ELR (cell line): ENCODE measurements at places on chromosomes 7 and 10.

DNA sequence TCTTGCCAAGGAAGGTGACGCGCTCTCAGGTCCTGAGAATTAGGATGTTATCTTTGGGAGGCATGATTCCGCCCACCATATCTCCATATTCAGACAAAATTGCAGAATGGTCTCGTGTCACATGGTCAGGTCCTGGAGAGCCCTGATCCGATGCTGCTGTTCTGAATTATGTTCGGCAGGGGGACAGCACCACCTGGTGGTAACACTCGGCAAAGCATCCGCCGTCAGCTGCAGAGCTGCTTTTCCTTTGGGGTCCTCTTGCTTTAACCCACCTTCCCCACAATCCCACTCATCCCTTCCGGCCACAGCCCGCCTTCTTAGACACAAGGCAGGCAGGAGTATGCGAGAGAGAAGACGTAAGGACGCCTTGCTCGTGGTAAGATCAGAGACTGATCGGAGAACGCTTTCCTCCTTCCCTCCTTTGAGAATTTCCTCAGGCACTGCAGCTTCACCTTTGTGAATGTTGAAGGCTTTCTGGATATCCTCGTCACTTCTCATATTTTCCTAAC lies 327.8 kb upstream of the C7orf33 start:
- DNase-seq, result peak; percentile 46

DNA sequence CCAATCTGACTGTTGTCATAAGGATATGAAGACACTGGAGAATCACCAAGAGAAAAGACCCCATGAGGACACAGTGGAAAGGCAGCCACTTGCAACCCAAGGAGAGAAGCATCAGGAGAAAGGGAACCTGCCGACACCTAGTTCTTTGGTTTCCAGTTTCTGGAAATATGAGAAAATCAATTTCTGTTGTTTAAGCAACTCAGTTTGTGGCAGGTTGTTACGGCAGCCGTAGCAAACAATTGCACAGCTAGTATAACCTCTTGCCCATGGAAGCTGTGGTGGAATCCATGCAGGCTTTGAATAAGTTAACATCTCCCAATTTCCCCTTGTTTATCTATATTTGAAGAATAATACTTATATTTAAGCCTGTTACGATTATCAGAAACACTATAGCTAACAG lies 1103.0 kb upstream of the PHF14 start:
- DNase-seq, result no peak

GRCh38 chr7:138768241-138768640 lies 29.6 kb upstream of the TMEM213 start:
- no peak for DNase-seq

DNA sequence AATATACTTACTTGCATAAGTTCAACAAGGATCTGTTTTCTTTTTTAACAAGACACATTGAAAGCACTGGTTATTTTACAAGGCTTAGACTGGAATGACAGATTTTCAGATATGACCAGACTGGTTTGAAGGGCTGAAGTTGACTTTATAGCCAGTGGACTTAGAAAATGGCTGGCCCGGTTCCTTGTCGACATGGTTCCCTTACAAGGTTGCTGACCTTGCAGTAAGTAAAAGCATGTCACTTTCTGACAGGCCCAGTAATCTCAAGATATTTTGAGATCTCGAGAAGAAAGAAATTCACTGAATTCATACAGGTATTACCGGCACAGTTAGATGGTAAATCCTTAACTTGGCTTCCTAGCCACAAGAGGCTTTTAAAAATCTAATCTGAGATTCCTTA lies 136.5 kb downstream of the COBL start:
- no peak for DNase-seq

DNA sequence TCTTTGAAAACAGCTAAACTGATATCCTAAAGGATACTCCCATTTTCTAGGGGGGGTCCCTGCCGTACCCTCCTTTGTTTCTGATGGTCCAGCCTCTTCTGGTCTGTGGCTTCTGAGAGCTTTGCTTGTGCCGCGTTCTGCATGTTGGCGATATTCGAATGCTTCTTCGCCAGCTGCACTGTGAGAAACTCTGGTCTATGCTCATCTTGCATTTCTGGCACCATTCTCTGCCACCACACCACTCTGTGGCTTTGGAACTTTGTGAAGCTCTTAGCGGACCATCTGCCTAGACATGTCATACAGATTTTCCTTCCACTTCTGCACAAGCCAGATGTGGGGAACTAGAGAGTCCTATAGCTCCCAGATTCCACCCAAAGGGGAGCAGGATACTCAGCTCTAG lies 197.2 kb downstream of the REEP3 start:
- DNase-seq, result no peak

GRCh38 chr7:95373323-95373722 lies 22.9 kb downstream of the PON3 start:
- no peak for DNase-seq

- DNase-seq, result no peak
Measured at GRCh38 chr7:2510909-2511768, 8.4 kb upstream of the LFNG start.

GRCh38 chr7:128835790-128836641 lies 5.8 kb downstream of the FLNC start:
- no peak for DNase-seq

DNA sequence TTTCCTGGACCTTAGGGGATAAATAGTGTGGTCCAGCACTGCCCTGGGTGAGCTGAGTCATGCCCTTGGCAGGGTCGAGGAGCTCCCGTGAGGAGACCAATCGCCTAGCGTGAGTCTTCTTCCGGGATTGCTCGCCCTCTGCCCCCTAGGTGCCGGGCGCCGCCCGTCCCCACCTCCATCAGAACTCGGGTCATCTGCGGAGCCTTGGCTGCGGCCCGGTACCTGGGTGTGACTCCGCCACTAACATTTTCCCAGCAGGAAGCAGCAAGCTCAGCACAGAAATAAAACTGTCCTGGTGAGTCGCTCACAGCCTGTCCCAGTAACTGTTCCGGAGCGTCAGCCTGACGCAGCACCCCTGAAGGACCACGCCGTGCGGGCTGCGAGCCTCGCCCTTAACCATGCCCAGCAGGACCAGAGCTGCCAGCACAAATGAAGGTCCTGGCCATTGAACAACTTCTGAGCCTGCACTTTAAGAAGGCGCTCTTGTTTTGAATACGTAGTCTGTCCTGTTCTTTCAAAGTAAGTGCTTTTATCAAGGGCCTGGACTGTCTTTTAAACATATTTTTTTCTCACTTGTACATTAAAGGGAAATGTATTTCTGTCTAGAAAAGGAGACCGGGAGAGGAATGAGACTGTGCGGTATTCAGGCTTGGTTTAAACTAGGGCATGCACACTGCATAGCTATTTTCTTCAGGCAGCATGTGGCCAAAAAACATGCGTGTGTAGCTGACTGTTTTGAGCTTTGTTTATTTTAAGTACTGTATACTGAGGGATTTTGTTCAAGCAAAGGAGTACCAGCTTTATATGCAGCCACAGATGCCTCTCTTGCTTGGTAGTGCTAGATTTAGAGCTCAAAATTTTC lies 136.7 kb downstream of the HECW1 start:
- DNase-seq, result peak; percentile 90

DNA sequence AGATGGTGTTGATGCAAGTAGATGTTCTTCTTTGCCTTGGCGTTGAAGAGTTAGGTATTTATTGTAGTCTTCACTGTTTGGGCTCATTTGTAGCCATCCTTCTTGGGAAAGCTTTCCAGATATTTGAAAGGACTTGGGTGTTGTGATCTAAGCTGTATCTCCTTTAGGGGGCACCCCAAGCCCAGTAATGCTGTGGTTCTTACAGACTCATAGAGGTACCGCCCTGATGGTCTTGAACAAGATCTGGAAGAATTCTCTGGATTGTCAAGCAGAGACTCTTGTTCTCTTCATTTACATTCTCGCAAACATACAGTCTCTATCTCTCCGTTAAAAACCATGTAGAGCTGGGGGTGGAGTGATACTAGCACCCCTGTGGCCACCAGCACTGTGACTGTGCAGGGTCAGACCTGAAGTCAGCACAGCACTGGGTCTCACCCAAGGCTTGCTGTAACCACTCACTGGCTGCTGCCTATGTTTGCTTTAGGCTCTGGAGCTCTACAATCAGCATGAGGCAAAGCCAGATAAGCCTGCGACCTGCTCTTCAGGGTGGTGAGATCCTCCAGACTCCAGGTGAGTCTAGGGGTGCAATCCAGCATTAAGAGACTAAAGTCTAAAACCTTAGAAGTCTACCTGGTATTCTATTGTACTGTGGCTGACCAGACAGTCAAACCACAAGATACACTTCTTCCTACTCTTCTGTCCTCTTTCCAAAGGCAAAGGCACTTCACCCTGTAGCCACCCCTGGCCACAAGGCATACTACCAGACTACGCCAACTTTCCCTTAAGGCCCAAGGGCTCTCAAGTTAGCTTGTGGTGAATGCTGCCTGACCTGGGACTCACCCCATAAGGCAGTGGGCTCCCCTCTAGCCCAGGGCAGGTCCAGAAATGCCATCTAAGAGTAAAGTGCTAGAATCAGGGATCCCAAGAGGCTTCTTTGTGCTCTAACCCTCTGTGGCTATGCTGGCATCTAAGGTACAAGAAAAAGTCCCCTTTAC lies 209.7 kb upstream of the TMEM196 start:
- peak; percentile 71 for DNase-seq

- DNase-seq, result no peak
Measured at GRCh38 chr10:1029838-1030237, 4.2 kb upstream of the IDI2 start.

DNA sequence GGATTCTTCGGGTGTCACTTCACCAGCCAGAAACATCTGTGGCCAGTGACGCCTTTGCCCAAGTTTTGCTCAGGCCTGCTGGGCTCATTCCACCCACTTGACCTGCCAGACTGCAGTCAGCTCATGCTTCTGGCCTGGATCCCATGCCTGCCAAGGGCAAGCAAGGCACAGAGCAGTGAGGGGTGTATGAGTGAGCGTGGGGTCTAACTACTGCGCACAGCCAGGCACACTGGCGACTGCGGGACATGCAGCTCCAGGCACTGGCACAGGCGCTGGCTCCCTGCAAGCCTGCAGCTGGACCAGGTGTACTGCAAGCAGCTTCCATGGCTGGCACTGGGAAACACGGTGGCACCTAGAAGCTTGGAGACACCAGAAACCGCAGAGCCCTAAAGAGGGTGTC lies 80.1 kb downstream of the MTERF1 start:
- DNase-seq, result no peak

GRCh38 chr10:132411561-132412253 lies 14.7 kb downstream of the PWWP2B start:
- DNase-seq, result no peak

DNA sequence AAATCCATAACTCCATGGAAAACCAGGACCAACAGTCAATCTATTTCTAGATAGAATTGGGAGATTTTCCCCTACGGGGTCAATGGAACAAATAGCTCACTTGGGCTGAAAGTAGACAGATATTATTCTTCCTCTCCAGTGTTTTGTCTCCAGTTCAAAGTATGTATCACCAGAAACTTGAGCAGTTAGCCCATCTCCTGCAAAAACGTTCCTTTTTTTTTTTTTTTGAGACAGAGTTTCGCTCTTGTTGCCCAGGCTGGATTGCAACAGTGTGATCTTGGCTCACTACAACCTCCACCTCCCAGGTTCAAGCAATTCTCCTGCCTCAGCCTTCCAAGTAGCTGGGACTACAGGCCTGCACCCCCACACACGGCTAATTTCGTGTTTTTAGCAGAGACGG lies 390.0 kb upstream of the AUTS2 start:
- no peak for DNase-seq
